ENCODE measurements at places on chromosomes 1 and 21.
A peak's percentile ranks its signal among the peaks of the same experiment; 100 is the strongest.

DNA sequence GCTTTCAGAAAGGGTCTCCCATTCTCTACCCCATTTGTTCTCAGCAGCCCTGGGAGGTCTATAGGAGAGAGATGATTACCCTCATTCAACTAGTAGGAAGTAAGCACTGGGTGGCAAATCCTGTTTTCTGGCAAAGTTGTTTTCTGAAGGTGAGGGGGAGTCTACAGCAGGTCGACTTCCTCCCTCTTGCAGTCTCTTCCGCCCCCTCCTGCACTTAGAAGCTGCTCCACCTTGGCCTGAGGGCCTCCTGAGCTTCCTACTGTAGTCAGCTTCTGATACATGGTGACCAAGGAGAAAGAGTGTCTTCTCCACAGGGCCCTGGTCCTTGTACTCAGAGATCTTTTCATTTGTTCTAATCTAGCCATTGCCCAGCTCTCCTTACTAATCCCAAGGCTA is 93.1 kb downstream of the RGL1 start:
- no peak for DNase-seq

GRCh38 chr1:157095091-157095490 is 4.5 kb downstream of the ETV3L start:
- no peak for DNase-seq

GRCh38 chr1:171600862-171601261 is 21.2 kb upstream of the MYOCOS start:
- no peak for DNase-seq

- DNase-seq: no peak
Observed at GRCh38 chr1:211697356-211697755, 21.9 kb upstream of the NEK2 start.

GRCh38 chr1:55443175-55443915 is 228.2 kb upstream of the USP24 start:
- DNase-seq: peak; percentile 20

DNA sequence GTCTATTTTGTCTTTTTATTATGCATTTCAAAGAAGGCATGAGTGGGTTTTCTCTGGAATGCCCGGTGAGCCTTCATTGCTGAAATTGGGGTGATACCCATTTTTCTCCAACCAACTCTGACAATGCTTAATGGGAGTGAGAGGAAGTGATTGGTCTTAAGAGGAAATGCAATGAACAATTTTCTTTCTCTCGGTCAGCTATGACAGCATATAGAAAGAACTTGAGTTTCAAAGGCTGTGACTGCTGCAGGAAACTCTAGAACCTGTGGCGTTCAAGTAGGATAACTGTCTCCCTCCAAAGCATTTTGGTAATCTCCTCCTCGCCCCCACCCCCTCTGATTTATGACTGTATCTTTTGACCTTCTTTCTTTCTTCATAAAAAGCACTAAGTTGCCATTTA is 155.9 kb downstream of the LYPLAL1 start:
- no peak for DNase-seq

- peak; percentile 69 for DNase-seq
Observed at GRCh38 chr1:119987112-119987511, 82.3 kb downstream of the NOTCH2 start.

DNA sequence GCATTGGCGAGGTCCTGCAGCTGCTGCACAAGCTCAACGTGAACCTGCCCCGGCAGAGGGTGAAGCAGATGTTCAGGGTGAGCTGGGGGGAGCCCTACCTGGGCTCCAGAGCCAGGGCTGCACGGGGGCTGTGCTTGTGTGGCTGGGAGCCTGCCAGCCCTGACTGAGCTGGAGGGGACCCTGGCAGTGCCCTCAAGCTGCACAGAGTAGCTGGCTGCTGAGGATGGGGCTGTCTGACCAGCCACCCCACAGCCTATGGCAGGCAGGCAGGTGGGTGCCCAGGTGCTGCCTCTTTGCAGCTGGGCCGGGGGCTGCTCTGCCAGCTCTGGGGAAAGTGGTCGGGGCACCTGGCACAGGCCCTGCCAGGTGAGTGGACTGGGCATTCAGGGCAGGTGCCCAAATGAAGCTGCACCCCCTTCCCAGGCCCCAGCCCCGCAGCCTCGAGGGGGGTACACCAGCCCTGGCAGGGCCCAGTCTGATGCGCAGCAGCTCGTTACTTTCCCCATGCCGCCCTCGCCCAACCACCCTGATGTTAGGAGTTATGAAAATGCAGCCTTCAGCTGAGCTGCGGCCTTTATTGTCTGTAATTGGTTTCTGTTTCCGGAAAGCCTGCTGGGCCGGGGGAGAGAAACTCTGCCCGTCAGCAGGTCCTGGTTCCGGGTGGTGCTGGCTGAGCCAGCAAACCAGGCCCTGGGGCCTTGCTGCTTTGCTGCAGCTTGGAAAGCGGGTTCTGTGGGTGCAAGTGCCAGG is 4.3 kb downstream of the PLCH2 start:
- DNase-seq: no peak

- no peak for DNase-seq
Observed at GRCh38 chr21:16592381-16592780, 862.6 kb downstream of the USP25 start.

DNA sequence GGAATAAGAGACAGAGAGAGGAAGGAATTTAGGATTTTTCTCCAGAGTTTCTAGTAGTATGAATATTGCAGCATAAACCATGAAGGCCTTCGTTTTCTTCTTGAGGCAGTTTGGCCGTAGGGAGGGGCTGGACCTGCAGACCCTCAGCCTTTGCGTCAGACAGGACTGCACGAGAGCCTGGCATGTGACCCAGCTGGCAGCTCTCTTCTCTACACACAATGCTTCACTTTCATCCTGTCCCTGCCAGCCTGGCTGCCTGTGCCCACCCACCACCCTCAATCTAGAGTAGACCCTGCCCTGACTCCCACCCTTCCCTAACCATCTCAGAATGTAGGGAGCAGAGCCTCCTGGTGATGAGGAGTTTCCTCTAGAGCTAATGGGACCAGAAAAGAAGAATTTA is 1.6 kb downstream of the CA14 start:
- no peak for DNase-seq

DNA sequence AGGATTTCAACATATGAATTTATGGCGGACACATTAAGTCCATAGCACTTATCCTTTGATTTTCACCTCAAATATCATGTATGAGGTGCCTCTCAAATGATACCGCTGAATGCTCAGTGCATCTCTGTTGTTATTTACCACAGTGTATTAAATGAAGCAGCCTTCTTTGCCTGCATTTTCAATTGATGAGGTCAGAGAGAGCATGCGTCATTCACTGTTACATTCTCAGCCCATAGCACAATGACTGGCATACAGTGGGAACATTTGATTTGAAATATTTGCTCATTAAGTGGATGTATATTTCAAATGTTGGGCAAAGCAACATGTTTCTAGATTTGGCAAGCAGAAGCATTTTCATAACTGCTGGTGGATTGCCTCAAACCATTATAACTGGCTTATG is 45.7 kb downstream of the LRRC7 start:
- no peak for DNase-seq

DNA sequence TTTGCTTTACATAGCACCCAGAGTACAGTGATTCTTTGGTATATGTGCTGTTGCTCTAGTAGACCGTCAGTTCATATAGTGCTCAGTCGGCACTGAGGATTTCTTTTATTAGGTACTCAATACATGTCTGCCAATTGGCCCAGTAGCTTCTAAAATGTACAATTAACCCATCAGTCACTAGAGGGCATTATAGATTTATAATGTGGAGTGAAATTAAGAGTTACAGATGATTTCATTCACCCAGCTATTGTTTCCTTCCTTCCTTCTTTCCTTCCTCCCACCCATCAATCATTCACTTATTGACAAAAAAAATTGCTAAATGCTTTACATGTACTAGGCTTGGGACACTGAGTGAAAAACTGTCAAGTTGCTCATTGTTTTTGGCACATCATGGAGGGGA is 263.6 kb upstream of the USP24 start:
- peak; percentile 20 for DNase-seq

DNA sequence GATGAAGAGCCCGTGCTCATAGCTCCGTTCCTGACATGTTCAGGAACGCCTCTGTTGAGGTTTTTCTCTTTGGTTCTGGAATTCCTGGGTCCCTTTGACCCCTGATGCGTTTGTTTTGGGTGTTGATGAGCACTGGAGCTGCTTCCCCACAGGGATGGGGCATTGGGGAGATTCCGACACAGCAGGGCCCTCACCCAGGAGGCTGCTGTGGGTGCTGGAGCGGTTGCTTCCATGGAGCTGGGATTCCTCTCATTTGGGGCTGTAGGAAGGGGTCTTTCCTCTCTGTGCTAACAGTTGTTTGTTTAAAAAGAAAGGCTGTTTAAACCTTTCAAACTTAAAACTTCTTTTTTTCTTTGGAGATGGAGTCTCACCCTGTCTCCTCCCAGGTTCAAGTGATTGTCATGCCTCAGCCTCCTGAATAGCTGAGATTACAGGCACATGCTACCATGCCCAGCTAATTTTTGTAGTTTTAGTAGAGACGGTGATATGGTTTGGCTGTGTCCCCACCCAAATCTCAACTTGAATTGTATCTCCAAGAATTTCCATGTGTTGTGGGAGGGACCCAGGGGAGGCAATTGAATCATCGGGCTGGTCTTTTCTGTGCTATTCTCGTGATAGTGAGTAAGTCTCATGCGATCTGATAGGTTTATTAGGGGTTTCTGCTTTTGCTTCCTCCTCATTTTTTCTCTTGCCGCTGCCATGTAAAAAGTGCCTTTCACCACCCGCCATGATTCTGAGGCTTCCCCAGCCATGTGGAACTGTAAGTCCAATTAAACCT is 48.9 kb downstream of the SKI start:
- DNase-seq: no peak

- DNase-seq: no peak
Observed at GRCh38 chr1:3984586-3984985, 84.5 kb upstream of the C1orf174 start.

DNA sequence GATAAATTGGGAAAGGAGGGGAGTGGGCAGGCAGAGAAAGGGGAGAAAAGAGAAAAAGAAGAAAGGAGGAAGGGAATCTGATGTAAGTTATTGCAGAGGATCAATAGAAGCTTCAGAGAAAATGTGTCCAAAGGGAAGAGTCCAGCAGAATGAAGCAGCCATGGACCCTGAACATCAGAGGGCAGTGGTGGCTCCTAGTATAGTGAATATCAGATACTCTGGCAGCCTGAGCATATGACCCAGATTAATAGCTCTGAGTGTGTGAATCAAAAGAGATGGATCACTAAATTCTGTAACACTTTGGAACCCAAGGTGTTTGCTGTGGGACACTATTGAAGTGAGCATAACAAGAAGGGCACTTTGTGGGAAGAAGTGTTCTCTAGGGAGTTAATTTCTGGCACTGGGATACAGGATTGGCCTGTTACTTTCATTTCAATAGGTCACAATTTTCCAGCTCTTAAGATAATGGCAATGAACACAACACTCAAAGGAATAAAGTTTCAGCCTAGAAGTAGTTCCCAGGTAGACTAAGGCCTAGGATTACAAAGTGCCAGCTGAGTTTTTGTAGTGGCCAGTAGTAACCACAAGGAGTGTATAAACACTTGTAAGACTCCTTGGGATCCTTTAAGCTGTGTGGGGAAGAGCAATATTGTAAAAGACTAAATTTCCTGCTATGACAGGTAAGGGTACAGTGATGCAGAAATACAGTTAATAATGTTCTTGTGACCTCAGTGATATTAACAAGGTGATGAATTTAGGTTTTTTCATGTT is 164.5 kb upstream of the BEND5 start:
- no peak for DNase-seq

- no peak for DNase-seq
Observed at GRCh38 chr1:116806245-116806644, 52.0 kb downstream of the CD2 start.

- peak; percentile 16 for DNase-seq
Observed at GRCh38 chr1:66282343-66282852, 251.6 kb upstream of the SGIP1 start.

GRCh38 chr1:66346057-66346795 is 187.7 kb upstream of the SGIP1 start:
- no peak for DNase-seq

DNA sequence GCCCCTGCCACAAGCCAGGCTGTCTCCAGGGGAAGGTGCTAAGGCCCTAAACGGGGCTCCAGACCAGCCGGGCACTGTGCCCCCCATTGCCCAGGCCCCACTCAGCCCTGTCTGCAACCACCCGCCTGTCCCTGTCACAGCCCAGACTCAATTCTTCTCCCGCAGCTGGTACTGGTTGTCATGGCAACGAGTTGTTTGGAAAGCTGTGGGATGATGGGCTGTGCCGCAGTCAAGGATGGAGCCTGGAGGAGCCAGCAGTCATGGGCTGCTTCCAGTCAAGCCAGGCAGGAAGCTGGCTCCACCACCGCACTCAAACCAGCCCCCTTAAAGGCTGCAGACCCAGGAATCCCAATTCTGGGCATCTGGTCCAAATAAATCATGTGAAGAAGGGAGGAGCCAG is 4.2 kb downstream of the SPOCD1 start:
- no peak for DNase-seq

DNA sequence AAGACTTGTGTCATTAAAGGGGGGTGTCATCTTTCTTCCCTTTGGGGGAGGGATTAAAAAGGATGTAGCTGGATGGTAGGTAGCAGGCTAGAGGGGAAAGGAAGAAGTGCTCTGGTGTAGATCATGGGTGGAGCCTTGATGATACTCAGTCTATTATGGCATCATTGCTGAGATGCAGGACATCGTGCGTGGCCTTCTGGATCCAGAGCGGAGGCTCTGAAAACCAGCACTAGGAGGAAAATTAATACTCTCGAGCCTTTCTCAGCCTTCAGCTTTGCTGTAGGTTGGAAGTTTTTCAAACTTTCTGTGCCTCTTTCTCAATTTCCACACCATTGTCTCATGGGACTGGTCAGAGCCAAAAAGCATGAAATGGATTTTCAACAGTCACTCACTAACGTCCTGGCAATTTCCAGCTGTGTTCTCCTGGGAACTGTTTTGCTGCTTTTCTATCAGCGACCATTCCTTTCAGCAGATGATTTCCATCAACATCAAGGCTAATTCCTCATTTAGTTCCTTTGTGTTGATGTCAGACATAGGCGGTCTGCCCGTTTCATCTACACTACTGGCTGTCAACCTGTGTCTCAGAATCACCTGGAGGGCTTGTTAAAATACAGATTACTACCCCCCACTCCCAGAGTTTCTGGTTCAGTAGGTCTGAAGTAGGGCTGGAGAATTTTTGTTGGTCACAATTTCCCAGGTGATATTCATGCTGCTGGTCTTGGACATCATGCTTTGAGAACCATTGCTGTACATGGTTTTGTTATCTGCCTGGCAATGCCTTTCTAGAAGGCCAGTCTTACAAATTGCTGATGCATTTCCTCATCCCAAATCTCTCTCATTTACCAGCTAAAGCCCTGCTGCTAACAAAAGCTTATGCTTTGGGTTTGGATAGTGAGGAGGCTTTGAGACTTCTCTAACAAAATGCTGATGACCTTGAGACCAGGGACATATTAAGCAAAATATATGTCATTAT is 7.7 kb downstream of the CACNA1E start:
- DNase-seq: no peak

GRCh38 chr1:209661071-209661470 is 8.8 kb upstream of the LAMB3 start:
- no peak for DNase-seq
